LNCaP clone FGC (cell line): ENCODE measurements at places on chromosomes 2 and 18.

DNA sequence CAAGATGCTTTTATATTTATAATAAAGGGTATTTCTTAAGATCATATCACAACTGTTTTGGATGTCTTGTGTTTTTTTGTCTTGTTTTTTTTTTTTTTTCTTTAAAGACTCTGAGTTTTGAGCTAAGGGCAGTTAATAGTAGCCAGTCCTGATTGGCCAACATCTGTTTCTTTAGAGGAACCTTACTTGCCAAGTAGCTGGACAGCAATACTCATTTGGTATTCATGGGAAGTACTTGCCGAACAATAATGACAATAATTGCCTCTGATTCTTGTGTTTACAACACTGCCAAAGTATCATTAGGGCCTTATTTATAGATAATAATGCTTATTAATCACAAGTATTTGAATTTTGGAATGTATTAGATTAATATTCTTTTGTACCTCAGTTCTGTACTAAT, 17.1 kb upstream of the POU3F3 start:
- DNase-seq, result no peak

- DNase-seq, result no peak
Measured at GRCh38 chr2:152406836-152407161, 71.8 kb downstream of the FMNL2 start.

DNA sequence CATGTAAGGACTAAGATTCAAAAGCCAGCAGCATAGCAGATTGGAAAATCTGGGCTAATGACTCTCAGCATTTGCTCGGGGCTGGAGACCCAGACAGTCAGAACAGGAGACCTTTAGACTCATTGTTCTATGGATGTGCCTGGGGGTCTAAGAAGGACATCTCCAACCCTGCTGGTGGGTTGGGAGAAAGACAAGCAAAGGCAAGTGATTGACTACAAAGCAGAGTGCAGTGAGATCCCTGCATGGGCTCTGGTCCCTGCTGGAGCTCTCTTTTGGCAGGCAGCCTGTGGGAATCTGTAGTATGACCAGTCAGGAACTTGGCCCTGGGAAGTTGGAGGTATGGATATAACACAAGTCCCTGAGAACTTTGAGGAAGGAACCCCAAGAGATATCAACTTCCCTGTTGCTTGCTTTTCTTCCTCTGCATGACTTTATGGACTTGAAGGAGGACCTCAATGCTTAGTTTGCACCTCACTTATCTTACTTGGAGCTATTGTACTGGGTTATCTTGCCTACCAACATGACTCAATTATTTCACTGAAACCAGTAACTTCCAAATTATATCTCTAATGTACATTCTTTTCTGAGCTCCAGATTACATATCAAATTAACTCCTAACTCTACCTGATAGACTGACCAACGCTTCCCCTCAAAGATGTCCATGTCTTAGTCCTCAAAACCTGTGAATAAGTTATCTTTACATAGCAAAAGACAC, 236.0 kb downstream of the CYRIA start:
- no peak for DNase-seq

- DNase-seq, result no peak
Measured at GRCh38 chr2:26088038-26088643, 54.3 kb downstream of the RAB10 start.

DNA sequence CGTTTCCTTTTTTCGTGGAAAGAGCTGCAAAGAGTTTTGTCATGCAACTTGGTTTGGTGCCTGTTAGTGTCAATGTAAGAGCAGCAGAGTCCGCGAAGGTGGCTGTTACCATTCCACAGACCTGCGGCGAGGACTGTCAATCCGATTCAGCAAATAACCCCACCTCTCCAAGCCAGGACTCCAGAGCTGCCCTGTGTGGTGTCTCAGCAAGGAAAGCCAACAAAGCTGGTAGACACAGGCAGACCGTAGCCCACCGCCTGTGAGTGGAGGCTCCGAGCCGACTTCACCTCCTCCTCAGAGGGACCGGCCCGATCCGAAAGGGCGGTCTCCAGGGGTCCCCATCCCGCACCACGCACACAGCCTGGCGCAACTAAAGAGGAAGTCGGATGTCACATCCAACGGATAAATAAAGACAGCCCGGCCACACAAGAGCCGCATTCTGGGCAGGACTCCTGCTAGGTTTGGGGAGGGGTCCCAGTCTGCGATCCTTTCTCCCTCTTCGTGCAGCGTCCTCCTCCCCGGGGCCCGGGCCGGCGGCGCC, 819 bp downstream of the ANKRD44 start:
- no peak for DNase-seq
